Activated naive CD4-positive, alpha-beta T cell treated with anti-CD3 and anti-CD28 coated beads, Interleukin-2, amount 10 ng/mL, durations not matched to agents 7 days and 5 days (primary cell): ENCODE measurements at places on chromosomes 4 and X.

GRCh38 chrX:12206413-12206812 lies 68.1 kb downstream of the FRMPD4 start:
- no peaks in the 10 kb centered on the region for H3K4me1 ChIP-seq
- H3K27me3 ChIP-seq: no peaks in the 10 kb centered on the region
- H3K4me3 ChIP-seq: no peak overlapping the region
- H3K36me3 ChIP-seq: no peaks in the 10 kb centered on the region
- DNase-seq: no peak
- no peak overlapping the region for H3K27ac ChIP-seq

DNA sequence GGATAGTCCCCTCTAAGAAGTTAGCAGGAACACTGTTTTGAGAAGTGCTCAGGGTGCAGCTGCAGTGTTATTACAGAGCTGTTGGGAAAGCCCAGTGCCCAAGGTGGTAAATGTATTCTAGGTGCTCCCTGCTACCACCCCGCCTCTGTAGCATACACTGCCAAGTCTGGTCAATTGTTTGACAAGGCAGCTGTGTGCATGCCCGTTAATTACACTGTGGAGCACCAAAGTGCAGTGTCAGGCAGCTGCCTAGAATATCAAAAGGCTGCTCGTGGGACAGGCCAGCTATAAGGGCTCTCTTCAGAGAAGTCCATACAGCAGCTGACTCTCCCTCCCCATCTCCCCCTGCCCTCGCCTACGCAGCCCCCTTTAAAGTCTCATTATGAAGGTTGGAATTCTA lies 99.9 kb upstream of the KLHL13 start:
- no peak overlapping the region for H3K27ac ChIP-seq
- H3K27me3 ChIP-seq: no peaks in the 10 kb centered on the region
- H3K4me3 ChIP-seq: no peak overlapping the region
- peaks cover 8% of the 10 kb centered on the region for H3K4me1 ChIP-seq

GRCh38 chrX:80751456-80751855 lies 58.2 kb downstream of the BRWD3 start:
- DNase-seq: no peak
- H3K4me3 ChIP-seq: no peak overlapping the region
- H3K27me3 ChIP-seq: no peaks in the 10 kb centered on the region
- H3K4me1 ChIP-seq: peaks cover 9% of the 10 kb centered on the region
- no peak overlapping the region for H3K27ac ChIP-seq
- peaks cover 32% of the 10 kb centered on the region for H3K36me3 ChIP-seq

DNA sequence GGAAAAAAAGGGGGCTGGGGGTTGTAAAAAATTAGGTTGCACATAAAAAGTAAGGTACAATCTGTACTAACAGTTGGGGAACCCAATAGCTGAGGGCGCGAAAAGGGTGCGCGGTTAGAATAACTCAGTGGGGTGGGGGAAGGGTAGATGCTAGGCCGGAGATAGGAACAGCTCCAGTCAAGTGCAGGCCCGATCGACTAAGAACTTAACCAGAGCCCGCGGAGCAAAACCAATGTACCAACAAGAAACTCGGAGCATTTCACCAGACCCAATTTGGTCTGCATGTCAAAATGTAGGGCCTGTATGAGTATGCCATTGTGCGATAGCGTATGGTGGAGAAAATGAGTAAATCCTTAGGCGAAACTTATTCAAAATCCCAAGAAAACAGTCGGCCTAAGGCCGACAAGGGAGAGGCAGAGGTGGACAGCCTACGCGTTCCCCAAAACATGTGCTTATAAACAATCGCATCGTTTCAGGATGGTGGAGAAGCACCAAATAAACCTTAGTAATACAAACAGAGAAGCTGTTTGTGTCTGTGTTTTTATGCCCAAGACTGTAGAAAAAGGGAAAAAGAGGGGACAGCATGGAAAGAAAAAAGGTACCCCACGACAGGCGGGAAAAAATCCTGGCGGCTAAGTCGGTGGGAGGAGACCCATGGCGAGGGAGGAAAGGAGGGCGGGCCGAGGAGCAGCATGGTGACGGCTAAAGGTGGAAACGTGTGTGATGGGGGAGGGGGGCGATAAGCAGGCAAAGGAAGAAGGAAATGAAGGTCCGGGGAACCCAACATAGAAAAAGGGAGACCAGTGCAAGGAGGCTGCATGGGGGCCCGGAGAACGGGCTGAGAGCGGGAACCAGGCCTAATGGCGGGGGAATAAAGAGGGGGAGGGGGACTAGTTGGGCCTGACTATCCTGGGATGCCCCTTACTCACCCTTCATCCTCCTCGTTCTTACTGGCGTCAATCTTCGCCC lies 990 bp downstream of the HNRNPD start:
- H3K36me3 ChIP-seq: peaks cover 68% of the 10 kb centered on the region
- peak overlapping the region; percentile 97 for H3K27ac ChIP-seq
- DNase-seq: peak; percentile 85
- peaks cover 7% of the 10 kb centered on the region for H3K27me3 ChIP-seq

- H3K27me3 ChIP-seq: no peaks in the 10 kb centered on the region
- DNase-seq: no peak
- no peaks in the 10 kb centered on the region for H3K4me1 ChIP-seq
These were observed 80.0 kb downstream of the AREG start for GRCh38 chr4:74524985-74525384.

GRCh38 chrX:45811326-45811725 lies 610.6 kb upstream of the DIPK2B start:
- no peak overlapping the region for H3K27ac ChIP-seq
- no peaks in the 10 kb centered on the region for H3K27me3 ChIP-seq
- H3K4me1 ChIP-seq: peaks cover 70% of the 10 kb centered on the region

- no peaks in the 10 kb centered on the region for H3K36me3 ChIP-seq
- H3K27me3 ChIP-seq: no peaks in the 10 kb centered on the region
- no peaks in the 10 kb centered on the region for H3K4me1 ChIP-seq
- no peak overlapping the region for H3K27ac ChIP-seq
- no peak for DNase-seq
These were observed 52.5 kb downstream of the TRPC5OS start for GRCh38 chrX:111928456-111928855.

GRCh38 chr4:88759039-88759894 lies 61.6 kb upstream of the NAP1L5 start:
- peaks cover 54% of the 10 kb centered on the region for H3K36me3 ChIP-seq
- H3K27ac ChIP-seq: no peak overlapping the region
- H3K27me3 ChIP-seq: no peaks in the 10 kb centered on the region
- DNase-seq: no peak
- peaks cover 9% of the 10 kb centered on the region for H3K4me1 ChIP-seq

GRCh38 chrX:123675154-123675553 lies 57.7 kb downstream of the THOC2 start:
- peaks cover 32% of the 10 kb centered on the region for H3K36me3 ChIP-seq
- H3K27me3 ChIP-seq: no peaks in the 10 kb centered on the region
- DNase-seq: no peak
- no peak overlapping the region for H3K27ac ChIP-seq

DNA sequence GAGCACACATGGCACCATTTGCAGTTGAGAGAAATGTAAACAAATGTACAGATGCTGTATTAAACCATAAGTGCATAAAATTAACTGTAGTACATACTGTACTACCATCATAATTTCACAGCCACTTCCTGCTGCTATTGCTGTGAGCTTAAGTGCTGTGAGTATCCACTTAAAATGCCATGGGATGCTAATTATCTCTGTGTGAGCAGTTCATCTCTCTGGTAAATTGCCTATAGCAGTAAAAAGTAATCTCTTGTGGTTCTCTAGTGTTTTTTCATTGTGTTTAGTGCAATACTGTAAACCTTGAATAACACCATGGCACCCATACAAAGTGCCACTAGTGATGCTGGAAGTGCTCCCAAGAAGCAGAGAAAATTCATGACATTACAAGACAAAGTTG lies 9.9 kb upstream of the SCOC start:
- H3K27me3 ChIP-seq: peaks cover 4% of the 10 kb centered on the region
- DNase-seq: no peak
- H3K36me3 ChIP-seq: no peaks in the 10 kb centered on the region
- no peak overlapping the region for H3K27ac ChIP-seq
- H3K4me1 ChIP-seq: no peaks in the 10 kb centered on the region
- no peak overlapping the region for H3K4me3 ChIP-seq

- H3K36me3 ChIP-seq: peaks cover 28% of the 10 kb centered on the region
- DNase-seq: no peak
- no peaks in the 10 kb centered on the region for H3K27me3 ChIP-seq
- H3K4me1 ChIP-seq: peaks cover 63% of the 10 kb centered on the region
These were observed 5.6 kb downstream of the GAK start for GRCh38 chr4:926538-926937.

- no peaks in the 10 kb centered on the region for H3K4me1 ChIP-seq
- DNase-seq: peak; percentile 50
- no peak overlapping the region for H3K4me3 ChIP-seq
- H3K27ac ChIP-seq: no peak overlapping the region
These were observed 21.0 kb downstream of the S100G start for GRCh38 chrX:16671005-16671404.

GRCh38 chrX:2863646-2864045 lies 34.9 kb downstream of the GYG2 start:
- no peaks in the 10 kb centered on the region for H3K27me3 ChIP-seq
- no peaks in the 10 kb centered on the region for H3K4me1 ChIP-seq
- DNase-seq: no peak

DNA sequence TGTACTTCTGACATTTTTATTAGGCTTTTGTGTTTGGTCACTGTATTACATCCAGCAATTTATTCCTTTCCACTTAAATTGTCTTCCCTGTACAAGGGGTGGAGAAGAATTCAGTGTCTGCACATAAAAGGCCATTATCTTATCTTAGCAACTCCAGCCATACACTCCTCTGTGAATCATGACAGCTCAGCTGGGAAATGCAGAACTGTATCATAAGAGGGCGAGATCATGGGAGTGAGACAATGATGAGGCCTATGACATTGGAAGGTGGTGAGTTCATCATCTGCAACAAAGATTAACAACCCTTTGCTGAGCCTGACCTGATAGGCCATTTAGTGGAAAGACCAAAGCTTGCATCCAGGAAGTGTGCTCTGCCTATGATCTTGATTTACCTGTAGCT lies 33.3 kb downstream of the SLIT2 start:
- no peak for DNase-seq
- H3K4me1 ChIP-seq: no peaks in the 10 kb centered on the region
- H3K4me3 ChIP-seq: no peak overlapping the region
- no peaks in the 10 kb centered on the region for H3K36me3 ChIP-seq

GRCh38 chr4:3369781-3370674 lies 71.7 kb upstream of the HGFAC start:
- H3K4me3 ChIP-seq: peak overlapping the region; percentile 50
- H3K27ac ChIP-seq: no peak overlapping the region
- peaks cover 52% of the 10 kb centered on the region for H3K4me1 ChIP-seq
- peaks cover 95% of the 10 kb centered on the region for H3K27me3 ChIP-seq

DNA sequence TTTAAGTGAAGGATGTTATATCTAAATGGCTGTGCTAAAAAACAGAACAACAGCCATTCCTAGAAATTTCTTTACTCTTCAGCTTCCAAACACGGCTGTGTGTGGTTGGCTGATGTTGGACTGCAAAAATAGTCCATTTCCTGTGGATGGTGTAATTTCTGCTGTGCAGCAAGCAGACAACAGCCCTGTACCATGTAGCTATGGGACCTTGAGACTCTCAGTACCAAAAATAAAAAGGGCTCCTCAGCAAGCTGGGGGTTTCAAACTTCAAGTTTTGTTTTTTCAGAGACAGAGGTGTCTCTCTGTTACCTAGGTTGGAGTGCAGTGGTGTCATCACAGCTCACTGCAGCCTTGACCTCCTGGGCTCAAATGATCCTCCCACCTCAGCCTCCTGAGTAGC lies 18.1 kb downstream of the CD40LG start:
- peaks cover 86% of the 10 kb centered on the region for H3K36me3 ChIP-seq
- H3K4me1 ChIP-seq: peaks cover 81% of the 10 kb centered on the region
- H3K27ac ChIP-seq: peak overlapping the region; percentile 62
- H3K4me3 ChIP-seq: no peak overlapping the region
- no peaks in the 10 kb centered on the region for H3K27me3 ChIP-seq
